ENCODE measurements at places on chromosomes 5 and 9. TPM values are rescaled to one million over a fixed set of nuclear protein-coding genes. Genes with fewer than 3 reads are reported as not detected.

DNA sequence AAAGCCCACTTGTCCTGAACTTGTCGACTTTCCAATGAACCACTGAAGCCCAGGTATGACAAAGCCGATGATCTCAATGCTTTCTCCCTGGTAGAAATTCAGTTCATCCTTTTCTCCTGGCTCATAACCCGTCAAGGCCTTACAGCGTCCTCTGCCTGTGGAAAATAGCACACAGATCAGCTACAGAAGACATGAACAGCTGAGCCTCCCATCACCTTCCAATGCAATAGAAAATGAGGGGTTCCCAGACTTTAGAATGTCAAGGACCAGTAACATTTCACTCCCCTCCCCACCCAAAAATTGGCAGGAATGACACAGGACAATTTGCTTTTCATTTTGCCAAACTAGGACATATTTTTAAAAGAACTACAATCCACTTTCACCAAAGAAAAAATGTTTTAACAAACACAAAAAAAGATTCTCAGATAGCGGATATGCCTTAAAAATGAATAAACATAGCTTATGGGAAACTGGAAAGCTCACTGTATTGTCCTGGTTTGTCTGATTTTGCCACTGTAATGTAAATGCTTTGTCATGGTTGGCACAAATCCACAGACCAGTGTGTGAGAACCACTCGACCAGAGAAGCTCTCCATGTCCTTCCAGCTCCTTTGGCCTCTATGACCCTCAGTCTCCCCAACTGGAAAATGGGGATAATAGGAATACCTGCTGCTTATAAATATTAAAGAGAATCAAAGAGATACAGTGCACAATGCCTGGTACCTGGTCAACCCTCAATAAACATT is 24.4 kb downstream of the SH3TC2 start:
- DNase-seq: no peak

- no peak for DNase-seq
These were observed 85.5 kb downstream of the ADGRV1 start for GRCh38 chr5:90644132-90644531.

DNA sequence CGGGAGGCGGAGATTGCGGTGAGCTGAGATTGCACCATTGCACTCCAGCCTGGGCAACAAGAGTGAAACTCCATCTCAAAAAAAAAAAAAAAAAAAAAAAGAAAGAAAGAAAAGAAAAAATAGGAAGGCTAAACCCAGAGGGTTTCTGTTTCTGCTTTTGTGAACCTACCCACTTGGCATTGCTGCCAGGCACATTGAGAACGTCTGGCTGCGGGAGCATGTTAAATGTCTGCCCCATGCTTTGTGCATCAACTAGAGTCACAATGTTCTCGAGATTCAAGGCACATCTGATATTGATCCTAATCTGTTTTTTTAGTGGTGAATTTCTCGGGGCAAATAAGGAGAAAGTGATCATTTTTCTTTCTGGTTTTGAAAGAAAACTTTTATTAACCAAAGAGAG is 2.8 kb downstream of the SLC25A25 start:
- no peak for DNase-seq

GRCh38 chr5:139631520-139632165 is 16.5 kb upstream of the CXXC5 start:
- DNase-seq: no peak

The NR5A1 gene
- total RNA-seq: not detected

The ANXA2R gene
- total RNA-seq: 2.5 TPM

The ANKDD1B gene
- total RNA-seq: not detected
